ENCODE measurements at places on chromosomes 5 and 9.

DNA sequence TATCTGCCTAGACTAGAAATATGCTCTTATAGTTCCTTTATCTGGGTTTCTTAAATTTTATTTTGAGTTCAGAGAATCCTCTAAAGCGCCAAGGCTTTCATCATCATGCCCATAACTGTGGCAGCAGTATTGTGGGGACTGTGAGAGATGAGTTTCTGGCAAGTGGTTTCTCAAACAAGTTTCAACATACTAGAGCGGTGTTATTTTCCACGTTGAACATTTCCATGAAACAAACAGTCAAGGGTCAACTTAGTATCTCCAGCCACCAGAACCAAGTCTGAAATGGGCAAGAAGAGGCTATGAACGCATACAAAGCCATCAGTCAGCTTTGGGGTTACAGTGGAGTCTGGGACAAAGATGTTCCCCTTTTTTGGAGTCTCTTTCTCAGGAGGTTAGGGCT is 40.3 kb downstream of the SERINC5 start:
- DNase-seq, result no peak

DNA sequence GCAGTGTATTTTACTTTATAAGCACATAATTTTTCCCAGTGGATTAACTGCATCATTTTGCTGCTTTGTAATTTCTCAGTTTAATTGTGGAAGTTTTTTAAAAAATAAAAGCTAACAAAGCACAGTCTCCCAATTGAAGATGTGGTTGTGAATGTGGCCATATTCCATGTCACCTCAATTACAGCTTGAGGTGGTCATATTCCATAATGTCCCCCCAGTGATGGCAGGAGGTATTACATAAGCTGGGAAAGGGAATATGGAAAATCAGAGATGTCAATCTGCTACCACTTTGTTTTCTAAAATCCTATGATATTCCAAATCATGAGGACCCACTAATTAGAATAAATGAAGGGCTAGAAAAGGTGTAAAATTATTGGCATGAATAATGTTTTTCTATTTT is 1672.0 kb upstream of the CDH9 start:
- DNase-seq, result no peak

DNA sequence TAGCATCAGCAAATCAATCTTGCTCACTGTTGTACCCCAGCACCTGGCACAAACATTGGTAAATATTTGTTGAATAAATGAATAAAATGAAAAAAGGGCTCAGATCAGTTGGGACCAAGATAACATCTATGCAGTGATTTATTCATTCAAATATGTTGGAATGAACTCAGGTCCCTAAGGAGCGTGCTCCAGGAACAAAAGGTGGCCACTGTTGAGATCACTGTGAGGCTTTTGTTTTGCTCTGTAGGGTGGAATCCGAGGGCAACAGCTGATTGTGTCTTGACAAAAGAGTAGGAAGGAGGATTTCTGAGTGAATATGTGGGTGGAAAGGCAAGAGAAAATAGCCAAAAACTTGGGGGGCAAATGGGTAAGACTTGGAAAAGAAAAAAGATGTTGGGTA is 89.7 kb downstream of the PPP2R2B start:
- DNase-seq, result no peak

DNA sequence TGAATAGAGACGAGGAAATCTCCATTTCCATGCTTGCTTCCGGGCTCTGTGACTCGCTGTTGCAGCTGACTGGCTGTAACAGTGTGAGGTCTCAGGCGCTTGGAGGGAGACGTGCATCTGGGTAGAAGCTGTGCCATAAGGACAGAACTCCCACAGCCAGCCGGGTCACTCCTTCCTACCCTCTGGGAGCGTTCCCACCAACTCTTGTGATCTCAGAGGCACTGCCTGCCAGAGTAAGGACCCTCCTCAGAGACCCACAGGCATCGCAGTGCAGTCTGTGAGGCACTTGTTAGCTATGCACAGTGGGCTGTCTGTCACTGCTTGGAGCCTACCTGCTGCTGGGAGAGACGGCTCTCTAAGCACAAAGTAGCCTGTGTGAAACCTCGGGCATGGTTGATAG is 203.4 kb upstream of the SEMA6A start:
- no peak for DNase-seq

GRCh38 chr5:82938901-82939725 is 138.1 kb downstream of the TMEM167A start:
- no peak for DNase-seq

GRCh38 chr5:116645627-116646026 is 71.0 kb upstream of the SEMA6A start:
- DNase-seq, result no peak

DNA sequence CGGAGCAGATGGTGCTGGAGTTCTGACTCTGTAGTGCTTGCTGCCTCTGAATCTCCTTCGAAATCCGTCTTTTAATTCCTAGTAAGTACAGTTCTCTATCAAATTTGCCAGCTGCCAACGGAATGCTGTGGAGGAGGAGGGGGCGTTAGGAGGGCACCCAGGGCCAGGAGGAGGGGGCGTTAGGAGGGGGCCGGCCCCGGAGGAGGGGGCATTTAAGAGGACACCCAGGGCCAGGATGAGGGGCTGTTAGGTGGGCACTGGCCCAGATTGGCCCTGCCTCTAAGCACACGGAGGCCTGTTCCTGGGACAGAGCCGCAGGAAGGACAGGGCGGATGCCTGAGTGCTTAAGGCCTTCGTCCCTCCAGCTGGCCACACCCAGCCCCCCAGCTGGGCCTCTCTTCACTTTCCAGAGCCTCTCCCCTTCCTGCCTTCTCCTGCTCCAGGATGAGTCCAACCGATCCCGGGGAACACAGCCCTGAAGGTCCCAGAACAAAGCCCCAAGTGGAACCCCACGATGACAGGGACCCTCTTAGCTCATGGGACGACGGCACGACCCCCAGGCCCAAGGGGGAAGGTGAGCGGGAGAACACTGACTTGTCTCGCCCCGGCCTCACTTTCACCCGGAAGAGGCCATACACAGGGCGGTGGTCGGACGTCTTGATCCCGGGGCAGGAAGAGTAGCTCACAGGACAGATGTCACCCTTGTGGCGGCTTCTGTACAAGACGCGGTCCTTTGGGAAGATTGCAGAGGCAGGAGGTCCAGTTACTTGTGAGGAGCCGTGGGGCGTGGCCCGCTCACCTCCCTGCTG is 9.8 kb downstream of the INPP5E start:
- no peak for DNase-seq

DNA sequence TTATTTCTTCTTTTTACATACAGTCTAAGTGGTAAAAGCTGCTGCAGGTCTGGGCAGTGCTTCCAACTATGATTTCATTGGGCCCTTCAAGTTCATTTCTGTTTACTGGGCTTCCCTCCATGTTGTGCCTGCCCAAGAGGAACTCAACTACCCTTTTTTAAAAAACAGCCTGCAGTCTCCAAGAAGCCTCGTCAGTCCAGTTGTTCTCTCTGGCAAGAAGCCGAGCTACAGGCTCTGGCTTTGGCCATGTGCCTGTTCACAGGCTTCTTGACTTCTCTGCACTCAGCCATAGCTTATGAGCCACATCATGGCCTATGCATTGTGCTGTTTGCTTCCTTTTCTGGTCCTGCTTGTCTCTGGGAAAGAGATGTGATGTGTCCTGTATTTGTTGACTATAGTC is 119.7 kb upstream of the PJA2 start:
- DNase-seq, result peak; percentile 35

DNA sequence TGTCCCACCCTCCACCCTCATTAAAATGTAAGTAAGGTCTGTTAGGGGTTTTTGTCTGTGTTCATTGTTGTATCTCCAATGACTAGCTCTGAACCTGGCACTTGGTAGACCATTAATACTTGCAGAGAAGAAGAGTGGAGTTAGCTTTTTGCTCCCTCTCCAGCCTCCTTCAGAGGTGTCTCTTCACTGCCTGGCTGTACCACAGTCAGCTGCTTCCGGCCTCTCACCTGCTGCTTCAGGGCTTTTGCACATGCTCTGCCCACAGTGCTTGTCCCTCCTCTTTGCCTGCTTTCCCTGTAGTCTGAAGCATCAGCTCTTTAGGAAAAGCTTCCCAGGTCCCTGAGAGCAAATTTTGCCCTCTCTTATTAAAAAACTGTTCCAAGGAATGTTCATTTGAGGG is 83.6 kb downstream of the SNX24 start:
- no peak for DNase-seq

DNA sequence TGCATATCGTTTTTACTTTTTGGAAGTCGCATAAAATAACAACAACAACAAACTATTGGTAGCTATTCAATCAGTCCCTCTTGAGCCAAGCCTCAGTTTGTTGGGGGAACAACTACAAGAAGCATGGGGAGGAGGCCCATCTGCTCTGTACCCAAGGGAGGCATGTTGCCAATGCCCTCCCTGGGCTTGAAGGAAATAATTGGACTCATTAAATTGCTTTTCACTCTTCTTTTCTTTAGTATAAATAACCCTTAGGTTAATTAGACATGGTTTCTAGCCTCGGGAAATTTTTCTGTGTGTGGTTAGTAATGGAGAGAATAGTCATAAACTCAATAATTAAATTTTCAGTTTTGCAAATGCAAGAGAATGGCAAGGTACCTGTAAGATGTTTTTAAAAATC is 500.7 kb downstream of the TLE4 start:
- DNase-seq, result no peak

DNA sequence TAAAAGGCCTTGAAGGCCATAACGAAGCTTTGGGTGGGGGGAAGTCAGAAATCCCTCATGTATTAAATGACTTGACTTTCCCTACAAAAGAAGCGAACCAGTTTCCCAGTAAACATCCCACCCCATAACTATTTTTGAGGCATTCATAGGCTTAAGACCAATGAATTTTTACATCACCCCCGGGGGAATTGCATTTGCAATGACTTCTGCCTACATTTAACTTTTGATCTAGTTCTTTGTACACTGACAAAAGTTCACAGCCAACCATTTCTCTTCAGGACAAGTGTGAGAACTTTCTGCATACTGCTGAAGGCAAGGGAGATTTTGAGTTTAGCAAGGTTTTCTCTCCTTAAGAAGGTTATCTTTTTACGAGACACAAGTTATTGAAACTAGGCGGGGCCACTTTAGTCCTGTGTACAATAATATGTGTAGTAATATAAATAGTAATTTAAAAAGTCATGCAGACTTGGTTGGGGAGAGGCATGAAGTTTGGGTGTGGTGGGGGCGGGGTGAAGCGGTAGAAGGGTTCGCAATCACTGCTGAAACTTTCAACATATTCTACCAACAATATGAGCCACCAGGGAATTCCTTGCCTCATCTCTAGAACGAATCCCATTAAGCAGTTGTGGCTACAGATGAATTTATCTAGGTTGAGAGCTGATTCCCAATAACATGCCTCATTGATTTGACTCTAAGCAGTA is 2.5 kb downstream of the TJP2 start:
- no peak for DNase-seq

- no peak for DNase-seq
These were observed 87.7 kb downstream of the MACIR start for GRCh38 chr5:103346162-103346748.

DNA sequence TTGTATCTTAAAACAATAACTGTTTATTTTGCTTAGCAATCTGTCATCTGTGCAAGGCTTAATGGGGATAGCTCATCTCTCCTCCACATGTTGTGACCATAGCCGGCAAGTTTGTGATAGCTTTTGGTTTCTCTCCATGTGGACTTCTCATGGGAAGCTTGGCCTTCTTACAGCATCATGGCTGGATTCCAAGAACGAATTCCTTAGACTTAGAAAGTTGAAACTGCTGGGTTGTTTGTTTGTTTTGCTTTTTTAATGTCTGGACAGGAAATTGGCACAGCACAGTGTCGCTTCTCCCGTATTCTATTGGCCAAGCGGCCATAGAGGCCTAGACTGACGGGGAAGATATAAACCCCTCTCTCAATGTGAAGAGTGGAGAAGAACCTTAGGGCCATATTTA is 61.0 kb upstream of the PRDM9 start:
- DNase-seq, result no peak
